ENCODE measurements at places on chromosomes 4 and X.

DNA sequence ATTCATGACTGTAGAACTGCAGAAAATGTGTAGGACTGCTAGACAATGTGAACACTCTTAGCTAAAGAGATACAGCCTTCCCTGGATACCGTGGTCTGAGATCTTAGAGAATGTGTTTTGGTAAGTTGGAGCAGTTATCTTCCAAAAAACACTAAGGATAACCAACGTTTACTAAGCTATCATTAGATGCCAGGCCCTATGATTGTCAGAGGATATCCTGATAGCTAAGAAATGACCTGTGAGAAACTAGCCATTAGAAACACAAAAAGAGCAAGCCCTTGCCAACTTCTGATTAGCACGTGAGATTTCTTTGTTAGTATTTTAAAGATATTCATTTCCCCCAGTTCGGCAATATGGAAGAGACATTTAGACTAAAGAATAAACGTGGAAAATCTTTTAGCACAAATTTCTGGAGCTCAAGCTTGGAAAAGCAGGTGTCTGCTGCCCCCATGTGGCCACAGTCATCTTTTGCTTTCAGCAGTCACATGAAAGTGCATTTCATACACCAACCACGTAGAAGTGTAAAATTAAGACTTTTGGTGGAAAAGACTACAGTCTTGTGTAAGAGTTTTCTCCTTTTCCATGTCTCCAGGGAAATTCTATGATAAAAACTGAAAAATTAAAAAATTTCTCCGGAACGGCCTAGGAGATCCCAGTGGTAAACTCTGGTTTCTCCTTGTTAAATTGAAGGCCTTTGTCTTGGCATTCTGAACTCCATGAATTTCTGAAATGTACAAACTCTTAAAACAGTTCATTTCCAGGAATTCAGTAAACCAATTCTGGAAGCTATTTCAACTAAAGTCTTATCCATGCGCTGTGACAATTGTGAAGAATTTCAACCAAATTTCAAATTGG, 136.4 kb downstream of the ZNF674 start:
- peak; percentile 59 for DNase-seq

DNA sequence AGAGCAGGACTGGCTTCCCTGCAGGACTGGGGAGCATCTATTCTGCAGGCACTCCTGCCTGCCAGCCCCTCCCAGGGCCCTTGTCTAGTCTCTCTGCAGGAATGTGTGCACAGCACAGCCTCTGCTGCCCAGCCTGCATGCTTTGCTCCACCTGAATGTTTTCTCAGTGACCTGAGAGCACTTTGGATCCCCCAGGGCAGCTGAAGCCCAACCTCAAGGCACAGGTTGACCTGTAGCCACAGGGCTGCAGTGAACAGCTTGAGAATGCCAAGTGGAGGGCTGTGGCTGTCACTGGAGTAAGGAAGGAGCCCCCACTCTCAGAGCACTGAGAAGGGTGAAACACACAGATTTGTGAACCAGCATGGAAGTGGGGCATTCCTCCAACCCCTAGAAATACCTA, 760.2 kb downstream of the STIM2 start:
- no peak for DNase-seq

GRCh38 chr4:153159728-153160221, 44.5 kb upstream of the TRIM2 start:
- no peak for DNase-seq

DNA sequence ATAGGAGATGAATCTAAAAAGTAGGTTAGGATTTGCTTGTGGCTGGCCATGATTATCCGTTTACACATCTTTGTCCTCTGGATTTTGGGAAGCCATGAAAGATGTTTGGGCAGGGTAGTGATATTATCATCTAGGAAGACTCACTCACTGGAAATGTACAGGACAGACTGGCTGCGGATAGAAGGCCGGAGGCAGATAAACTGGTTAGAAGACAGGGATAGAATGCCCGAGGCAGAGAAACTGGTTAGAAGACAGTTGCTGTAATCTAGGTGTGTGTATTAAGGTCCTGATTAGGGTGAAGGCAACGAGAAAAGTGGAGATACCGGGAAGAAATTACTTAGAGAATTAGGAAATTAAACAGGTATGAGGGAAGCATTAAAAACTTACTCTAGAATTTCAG, 68.8 kb downstream of the SPRY1 start:
- DNase-seq, result no peak

DNA sequence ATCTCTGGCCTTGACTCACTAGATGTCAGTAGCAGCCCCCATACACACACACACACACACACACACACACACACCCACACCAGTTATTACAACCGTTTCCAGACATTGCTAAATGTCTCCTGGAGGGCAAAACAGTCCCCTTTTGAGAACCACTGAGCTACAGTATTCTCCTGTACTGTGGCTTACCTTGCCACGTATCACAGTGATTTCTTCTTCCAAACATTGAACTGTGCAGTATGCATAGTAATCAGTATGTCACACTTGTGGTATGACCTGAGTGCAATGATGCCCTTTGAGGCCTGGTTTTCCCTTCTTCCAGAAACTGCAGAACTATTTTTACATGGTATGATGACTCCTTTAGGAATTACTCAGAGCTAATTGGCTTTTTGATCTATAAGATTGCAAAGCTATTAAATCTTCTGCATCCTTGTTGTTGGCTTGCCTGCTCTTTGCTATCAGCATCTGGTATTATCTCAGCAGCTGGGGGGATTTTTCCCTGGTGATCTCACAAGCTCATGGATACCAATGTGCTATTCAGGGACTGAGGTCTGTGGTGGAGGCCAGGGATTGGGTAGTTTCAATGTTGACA, 3.6 kb upstream of the THOC2 start:
- DNase-seq, result no peak

GRCh38 chr4:38236003-38236402, 275.8 kb downstream of the PTTG2 start:
- no peak for DNase-seq

DNA sequence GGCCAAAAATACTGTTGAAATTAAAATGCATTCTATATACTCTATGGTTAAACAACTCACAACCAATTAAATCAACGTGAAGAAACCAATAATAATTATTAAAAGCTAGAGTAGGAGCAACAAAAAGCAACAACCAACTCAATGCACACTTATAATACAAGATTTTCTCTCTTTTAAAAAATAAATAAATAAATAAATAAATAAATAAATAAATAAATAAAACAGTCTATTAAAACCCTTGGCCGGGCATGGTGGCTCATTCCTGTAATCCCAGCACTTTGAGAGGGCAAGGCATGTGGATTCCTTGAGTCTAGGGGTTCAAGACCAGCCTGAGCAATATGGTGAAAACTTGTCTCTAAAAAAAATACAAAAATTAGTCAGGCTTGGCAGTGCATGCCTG, 62.7 kb downstream of the ENOX2 start:
- DNase-seq, result no peak

DNA sequence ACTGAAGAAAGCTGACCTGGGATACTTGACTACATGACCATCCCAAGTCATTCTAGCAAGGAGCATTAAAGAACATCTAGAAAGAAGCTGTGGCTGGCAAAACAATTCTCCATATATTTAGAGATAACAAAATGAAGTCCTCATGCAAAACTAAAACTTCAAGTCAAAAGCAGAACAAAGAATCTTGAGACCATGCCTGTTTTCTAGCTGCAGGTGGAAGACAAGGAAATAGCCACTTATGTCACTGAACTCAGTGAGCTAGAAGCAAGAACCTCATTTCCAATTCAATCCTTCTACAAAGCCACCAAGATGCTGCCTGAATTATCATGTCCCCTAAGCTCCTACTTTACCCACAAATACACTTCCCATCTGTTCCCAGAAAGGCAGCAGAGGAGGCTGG, 13.8 kb downstream of the USP46 start:
- no peak for DNase-seq

DNA sequence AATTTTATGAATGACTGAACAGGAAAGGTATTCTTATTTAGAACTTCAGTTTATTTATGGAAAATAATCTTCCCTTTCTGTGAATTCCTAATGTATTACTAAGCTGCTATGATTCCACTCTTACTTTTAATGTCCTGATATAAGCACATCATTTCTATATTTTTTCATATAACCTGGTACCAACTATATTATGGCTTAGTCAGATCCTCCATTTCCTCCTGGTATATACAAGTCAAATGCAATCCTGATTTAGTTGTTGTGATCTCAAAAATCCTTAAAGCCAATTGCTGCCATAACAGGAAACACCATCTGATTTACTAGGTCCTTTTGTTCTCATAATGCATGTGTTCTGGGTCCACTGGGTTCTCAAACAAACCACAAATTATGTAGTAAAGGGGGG, 26.8 kb downstream of the TRMT2B start:
- no peak for DNase-seq

GRCh38 chr4:101155945-101156344, 191.4 kb downstream of the PPP3CA start:
- DNase-seq, result no peak

DNA sequence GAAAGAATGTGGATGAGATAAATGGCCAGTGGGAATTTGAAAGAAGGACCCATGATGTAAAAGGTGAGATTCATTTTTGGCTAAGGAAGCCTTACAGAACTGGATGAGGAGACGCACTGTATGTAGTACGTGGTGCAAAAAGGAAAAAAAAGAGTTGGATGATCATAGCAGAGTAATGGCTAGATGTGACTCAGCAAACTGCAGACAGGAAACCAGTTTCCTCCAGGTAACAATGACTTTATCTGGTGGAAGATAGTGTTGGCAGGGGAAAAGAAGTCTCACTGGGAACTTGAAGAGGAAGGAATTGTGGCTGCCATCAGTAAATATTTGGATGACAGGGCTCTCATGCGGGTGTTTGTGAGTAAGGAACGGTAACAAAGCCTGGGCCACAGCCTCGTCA, 243.2 kb downstream of the CPE start:
- DNase-seq, result no peak

- no peak for DNase-seq
These were observed 128.5 kb downstream of the SPRY1 start for GRCh38 chr4:123524958-123525628.

DNA sequence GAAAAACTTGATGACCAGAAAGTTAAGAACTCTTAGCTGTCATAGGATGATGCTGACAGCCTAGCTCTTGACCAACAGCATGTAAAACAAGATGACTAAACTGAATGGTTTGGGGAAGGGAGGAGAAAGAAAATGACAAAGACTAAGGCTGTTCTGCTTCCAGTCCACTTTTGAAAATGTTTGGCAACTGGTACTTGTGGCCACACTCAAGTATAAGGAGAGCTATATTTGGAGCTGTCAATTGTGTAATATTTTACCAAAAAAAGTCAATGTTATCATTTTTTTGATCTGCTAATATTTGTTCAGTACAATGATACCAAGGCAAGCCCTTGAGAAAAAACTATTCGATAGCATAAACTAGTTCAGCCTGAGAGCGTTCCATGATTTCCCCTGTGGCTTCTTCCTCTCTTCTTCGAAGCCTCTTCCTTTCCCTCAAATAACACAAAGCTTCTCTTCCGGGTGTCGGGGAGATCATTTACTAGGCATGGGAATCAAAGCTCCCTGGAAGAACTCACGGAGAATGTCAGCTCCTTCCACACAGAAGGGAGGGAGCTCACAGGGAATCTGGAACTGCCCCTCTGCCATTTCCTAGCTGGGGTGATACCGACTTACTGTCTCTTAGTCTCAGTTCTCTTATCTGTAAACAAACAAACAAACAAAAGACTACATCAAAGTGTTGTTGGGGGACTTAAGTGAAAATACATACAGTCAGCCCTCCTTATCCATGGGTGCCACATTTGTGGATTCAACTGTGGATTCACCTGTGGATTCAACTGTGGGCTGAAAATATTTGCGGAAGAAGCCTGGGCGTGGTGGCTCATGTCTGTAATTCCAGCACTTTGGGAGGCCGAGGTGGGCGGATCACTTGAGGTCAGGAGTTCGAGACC, 82.6 kb downstream of the SCD5 start:
- DNase-seq, result no peak

DNA sequence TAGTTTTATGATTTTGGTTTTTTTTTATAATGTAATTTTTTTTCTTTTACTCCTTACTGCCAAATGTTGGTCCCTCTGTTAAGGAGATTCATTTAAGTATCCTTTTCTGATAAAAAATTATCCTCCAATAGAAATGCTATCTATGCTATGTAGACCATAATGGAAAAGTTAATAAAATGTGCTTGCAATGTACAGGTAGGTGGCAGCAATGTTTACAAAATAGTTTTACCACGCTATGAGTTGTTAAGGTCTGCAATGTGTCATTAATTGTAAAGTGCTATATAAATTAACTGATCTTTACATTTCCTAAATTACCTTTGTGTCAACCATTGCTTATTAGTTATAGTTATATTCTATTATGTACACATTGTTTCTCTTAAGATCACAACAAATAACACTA, 3.8 kb upstream of the CENPC start:
- DNase-seq, result no peak

- no peak for DNase-seq
These were observed 99.2 kb upstream of the DDIT4L start for GRCh38 chr4:100289530-100289888.
